ENCODE measurements at places on chromosomes 6 and 20.

GRCh38 chr6:116371120-116371917 lies 572 bp downstream of the DSE start:
- no peak for DNase-seq

GRCh38 chr6:53391170-53391569 lies 42.4 kb upstream of the ELOVL5 start:
- DNase-seq: no peak

GRCh38 chr6:133748628-133749027 lies 140.3 kb upstream of the TCF21 start:
- DNase-seq: no peak

DNA sequence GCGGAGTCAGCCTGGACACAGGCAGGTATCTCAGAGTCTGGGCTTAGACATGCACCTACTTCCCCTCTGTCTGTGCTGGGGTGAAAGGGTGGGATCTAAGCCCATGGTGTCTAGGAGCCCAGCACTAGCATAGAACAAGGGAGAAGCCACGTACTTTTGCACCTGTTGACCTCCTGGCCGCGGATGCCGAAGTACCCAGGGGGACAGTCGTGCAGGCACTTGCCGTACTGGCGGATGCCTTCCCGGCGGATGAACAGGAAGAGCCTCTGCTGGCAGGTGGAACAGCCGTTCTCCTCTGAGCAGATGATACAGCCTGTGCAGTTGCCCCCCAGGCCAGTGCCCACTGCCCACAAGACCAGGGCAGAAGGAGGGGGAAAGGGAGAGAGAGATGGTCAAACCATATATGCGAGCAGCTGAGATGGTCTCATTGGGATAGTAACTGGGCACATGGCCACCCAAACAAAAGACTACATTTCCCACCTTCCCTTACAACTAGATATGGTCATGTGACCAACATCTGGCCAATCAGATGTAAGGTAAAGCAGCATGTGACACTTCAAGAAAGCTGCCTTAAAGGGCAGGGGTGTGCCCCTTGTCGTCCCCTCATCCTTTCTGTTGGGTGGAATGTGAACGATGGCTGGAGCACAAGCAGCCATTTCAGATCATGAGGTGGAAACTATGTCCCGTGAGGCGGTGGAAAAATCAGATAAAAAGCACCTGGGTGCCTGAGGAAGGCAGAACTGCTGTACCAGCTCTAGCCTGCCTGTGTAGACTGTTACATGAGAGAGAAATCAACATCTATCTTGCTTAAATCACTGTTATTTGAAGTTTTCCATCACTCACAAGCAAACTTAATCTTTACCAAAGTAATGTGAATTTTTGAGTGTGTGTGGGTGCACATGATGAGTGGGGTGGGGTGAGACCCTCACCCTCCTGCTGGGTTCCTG lies 34.0 kb downstream of the RSPO4 start:
- DNase-seq: no peak

DNA sequence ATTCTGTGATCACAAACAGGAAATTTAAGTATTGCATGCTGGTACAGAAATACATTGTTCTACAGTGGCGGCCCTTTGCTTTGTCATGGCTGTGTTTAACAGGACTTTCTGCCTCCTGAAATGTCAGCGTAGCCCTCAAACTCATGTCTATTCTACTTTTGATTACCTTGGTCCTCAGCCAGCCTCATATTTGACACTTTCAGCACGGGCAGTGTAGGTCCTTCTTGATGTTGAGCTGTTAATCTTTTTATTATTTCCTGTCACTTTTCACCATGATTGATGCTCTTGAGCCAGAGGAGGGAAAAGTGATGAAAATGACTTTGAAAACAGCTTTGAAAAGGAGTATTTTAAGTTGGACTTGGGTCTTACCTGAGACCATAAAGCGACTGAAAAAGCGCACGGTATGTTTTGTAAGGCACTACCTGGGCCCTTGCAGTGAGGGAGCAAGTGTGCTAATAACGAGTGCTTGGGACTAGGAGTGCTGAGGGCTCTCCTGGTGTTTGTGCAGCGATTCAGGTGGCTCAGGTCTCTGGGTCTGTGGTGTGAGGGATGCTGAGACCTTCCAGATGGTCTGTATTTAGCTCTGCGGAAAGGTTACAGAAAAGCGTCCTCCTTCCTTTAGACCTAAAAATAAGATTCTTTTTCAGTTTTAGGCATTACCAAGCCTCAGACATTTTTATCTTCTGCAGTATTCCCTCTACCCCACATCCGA lies 45.2 kb upstream of the RREB1 start:
- no peak for DNase-seq

DNA sequence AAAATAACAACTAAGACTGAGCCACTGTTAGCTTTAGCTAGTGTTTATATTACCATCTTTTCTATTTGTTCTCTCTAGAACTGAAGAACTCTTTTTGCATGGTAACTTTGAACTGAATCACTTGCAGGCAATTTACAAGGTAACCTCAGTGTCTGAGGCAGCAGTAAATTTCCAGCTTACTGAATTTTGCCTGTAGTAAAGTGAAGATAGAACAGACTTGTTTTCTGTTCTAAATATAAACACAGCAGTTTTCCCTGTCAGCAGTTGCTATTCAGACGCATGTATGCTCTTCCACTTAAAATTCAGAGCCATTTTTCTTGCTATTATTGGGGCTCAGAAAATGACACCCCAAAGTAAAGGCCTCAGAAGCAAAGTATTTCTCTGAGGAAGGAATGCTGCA lies 974.0 kb upstream of the GJE1 start:
- no peak for DNase-seq

- DNase-seq: no peak
Measured at GRCh38 chr6:82017288-82017687, 230.3 kb downstream of the IBTK start.

GRCh38 chr6:132161283-132161682 lies 210.1 kb upstream of the CCN2 start:
- no peak for DNase-seq

GRCh38 chr6:87738000-87738399 lies 36.0 kb upstream of the AKIRIN2 start:
- no peak for DNase-seq

GRCh38 chr20:16975682-16976081 lies 227.5 kb downstream of the OTOR start:
- no peak for DNase-seq

- DNase-seq: no peak
Measured at GRCh38 chr6:7701212-7701834, 24.6 kb upstream of the BMP6 start.

DNA sequence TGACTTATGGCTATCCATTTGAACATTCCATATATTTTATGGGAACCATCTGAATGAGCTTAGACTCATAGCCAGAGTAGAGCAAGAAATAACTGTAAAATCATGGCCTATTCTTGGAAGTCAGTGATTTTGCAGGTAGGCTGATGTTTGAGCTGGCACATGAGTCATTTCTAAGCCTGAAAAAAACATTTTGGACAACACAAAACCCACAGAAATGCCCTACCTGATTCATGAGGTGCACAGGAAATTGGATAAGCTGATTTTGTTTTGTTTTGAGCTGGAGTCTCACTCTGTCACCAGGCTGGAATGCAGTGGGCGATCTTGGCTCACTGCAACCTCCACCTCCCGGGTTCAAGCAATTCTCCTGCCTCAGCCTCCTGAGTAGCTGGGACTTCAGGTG lies 443.0 kb downstream of the PKHD1 start:
- DNase-seq: no peak

- no peak for DNase-seq
Measured at GRCh38 chr6:21898107-21898796, 304.7 kb downstream of the SOX4 start.

DNA sequence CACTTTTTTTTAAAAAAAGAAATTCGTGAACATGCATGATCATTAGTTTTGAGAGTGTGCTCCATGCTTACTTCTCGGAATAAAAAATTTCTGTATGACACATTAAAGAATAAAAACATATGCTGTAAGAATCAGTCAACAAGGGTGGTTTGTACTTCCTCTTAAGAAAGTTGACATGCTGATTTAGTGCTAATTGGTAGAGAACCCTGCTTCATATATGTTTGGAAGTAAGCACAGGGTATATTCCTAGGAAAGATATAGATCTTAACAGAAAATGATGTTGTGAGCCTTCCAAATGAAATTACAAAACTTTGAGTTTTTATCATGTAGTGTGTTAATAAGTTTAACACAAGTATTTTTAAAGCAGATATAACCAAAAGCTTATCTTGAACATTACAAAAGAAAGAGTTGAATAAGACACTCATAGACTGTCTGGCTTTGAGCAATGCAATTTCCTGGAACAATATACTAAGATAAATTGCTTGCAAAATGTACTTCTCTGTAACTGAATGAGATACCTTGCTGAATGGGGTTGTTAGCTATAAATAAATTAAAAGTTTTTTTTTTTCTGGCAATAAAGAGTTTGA lies 13.8 kb upstream of the VIP start:
- DNase-seq: no peak

DNA sequence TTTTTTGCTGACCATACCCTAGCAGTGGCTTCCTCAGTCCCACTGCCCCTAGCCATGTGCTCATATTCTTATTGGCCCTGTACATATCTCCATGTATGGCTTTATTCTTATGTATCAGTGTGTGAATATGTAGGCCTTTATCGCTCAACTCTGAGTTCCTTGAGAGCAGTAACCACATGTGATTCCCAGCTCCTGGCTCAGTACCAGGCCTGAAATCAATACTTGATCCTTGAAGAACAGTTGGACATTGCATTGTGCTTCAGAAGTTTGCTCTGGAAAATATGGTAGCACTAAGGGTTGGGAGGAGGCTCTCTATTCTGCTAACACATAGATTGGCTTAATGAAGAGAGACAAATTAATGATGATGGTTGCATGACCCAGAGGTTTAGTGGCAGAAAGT lies 118.8 kb upstream of the FERMT1 start:
- no peak for DNase-seq

- DNase-seq: no peak
Measured at GRCh38 chr6:147508866-147509608, 547 bp downstream of the SAMD5 start.

DNA sequence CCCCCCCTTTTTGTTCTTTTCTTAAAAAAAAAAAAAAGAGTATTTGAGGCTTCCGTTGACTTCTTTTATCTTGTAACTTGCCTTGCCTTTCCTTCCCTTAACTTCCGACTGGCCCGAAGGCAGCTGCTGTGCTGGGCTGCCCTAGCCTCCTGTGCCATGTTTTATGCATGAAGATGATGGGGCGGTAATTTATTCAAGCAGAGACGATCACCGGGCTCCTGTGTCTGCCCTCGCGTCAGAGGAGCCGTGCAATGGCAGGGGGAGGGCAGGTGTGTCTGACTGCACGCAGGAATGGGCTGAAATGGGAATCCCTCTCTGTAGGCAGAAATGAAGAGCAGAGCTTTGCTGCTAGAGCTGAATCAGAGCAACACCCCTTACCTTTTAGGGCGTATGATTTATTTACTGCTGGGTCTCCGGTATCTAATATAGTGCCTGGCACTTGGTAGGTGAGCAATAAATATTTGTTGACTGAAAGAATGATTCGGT lies 106.3 kb upstream of the RIPOR2 start:
- DNase-seq: peak; percentile 75

DNA sequence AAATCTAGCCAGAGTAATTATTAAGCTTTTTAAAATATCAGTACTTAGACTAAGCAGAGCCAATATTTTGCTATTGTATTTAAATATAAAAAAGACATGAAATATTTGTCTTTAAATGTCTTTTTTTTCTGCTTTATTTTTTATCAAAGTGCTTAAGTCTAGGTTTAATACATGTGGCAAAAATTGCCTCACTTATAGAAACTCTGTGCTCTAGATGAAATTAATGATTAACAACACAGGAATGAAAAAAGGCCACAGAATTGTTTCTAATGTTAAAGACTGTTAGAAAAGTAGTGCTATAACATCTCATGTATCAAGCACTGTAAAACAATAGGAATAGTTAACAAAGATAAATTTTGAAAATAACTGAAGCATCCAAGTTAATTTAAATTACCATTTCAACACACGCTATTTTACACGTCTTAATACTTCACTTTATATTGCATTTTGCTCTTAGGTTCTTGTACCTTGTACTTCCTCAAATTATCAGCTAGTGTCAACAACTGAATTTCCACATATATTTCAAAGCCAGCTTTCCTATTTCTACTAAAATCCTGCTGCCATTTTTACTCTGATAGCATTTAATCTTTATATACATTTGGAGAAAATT lies 1515.1 kb downstream of the HACE1 start:
- no peak for DNase-seq

GRCh38 chr20:31707258-31707615 lies 15.4 kb downstream of the BCL2L1 start:
- no peak for DNase-seq

DNA sequence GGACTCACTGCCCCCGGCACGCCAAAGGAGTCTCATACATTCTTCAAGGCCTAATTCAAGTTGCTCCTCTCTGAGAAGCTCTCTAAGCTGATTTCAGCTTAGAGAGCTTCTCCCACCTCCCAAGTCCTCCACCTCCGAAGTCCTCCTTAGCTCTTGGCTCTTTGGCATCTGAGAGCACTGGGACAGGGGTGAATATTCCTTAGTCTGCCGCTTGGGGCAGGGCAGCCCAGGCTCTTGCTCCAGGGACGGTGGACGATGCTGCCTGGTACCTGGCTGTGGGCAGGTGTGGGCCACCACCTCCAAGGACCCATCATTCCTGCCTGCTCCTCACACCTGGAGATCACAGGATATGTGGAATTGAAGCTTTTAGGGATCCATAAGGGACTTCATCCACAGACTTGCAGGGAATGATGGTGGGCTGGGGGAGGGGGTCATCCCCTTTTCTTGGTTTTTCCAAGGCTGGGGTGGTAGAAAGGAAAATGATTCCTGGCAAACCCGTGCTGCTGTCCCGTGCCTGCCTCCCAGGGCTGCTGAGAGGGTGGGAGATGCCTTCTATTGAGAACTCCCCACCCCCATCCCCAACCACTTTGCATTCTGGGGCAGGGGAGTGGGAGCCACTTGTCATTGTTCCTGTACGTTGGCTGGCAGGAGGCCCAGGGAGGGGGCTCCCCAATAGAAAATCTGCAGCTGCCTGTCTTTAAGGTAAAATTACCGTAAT lies 57.4 kb downstream of the ARHGAP40 start:
- peak; percentile 26 for DNase-seq

- no peak for DNase-seq
Measured at GRCh38 chr20:63500151-63500901, 1.4 kb upstream of the EEF1A2 start.
